Activated CD8-positive, alpha-beta memory T cell treated with anti-CD3 and anti-CD28 coated beads, Interleukin-2, amount 10 ng/mL, durations not matched to agents 7 days and 5 days (primary cell): ENCODE measurements at places on chromosomes 6 and 20. TPM values are rescaled to one million over a fixed set of nuclear protein-coding genes. Genes with fewer than 3 reads are reported as not detected.
A peak's percentile ranks its signal among the peaks of the same experiment; 100 is the strongest.

DNA sequence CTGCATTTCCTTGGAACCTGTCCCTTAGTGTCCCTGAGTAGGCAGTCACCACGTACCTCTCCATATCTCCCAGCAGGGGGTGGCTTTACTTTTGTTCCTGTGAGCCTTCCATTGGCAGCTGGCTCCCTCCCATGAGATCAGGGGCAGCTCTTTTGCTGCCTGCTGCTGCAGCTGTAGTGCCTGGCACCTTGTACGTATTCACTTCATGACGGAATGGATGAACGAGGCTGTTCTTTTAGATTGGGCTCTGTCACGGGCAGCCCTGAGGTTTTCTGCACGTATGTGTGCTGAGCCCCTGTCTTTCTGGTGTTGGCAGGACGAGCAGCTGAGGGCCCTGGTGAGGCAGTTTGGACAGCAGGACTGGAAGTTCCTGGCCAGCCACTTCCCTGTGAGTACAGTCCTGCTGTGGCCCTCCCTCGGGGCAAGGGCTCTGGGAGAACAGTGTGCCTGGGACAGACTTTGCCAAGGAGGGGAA is 14.6 kb downstream of the MYBL2 start:
- DNase-seq = no peak

GRCh38 chr6:109088995-109089394 is 5.7 kb downstream of the SESN1 start:
- DNase-seq = no peak

- DNase-seq = no peak
Observed at GRCh38 chr6:107510108-107510507, 20.2 kb downstream of the SOBP start.

- no peak for DNase-seq
Observed at GRCh38 chr6:1136827-1137226, 175.1 kb upstream of the FOXQ1 start.

DNA sequence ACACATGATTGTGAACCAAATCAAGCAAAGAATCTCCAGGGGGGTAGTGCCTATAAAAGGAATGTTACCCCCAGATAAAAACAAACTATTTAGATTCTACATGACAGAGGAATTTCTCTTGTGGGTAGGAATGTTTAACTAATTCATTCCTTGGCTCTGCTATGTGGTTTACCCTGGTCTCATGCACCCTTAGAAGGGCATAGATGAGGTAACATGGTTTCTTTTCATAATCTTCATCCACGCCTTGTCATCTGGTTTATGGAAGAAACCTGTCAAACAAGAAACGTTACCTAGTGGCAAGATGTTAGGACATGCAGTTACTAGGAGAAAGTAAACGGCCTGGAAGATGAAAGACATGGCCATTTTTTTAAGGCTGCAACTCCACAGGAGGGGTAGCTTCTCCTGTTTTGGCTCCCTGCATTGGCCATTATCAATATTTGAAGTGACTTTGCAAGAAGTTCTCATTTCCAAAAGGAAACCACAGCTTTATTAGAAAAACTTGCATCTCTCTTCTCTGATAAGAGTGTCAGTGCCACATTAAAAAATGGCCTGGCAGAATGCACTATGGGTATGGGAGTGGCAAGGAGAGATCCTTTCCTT is 45.5 kb downstream of the STX11 start:
- DNase-seq = no peak

GRCh38 chr6:17851001-17851719 is 136.3 kb downstream of the KIF13A start:
- no peak for DNase-seq

DNA sequence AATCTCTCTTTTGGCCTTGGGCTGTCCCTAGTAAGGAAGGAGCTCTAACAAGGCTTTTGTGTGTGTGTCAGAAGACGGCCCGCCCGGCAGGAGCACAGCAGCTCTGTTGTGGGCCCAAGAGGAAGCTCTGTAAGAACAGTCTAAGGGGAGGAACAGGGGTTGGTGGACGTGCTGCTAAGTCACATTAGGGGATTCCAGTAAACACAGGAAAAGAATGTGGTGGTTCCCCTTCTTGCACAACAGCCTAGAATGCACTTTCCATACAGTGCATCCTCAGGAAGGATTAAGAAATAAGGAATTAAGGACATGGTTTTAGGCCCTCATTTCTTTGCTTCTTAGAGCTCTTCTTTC is 114.5 kb downstream of the RNF144B start:
- DNase-seq = no peak

GRCh38 chr6:89148016-89148750 is 2.3 kb downstream of the PM20D2 start:
- no peak for DNase-seq

GRCh38 chr6:83962582-83962981 is 71.0 kb upstream of the MRAP2 start:
- no peak for DNase-seq

DNA sequence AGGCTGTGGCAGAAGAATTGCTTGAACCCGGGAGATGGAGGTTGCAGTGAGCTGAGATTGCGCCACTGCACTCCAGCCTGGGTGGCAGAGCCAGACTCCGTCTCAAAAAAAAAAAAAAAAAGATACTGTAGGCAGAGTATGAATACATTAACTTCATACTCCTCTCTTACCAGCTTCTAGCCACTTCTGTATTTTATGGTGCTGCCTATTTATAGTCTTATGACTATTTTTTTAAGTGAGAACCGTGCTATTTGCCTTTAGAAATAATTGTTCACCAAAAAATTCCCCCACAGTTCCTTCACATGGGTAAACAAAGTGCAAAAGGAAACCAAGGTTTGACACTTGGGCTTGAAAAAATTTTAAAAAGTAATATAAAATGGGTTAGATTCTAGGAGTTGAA is 1.5 kb upstream of the SNRNP48 start:
- no peak for DNase-seq

- DNase-seq = no peak
Observed at GRCh38 chr6:133748628-133749027, 140.3 kb upstream of the TCF21 start.

- no peak for DNase-seq
Observed at GRCh38 chr6:39527792-39528564, 197.2 kb downstream of the KIF6 start.

GRCh38 chr6:7697820-7698623 is 27.9 kb upstream of the BMP6 start:
- DNase-seq = no peak

- peak; percentile 47 for DNase-seq
Observed at GRCh38 chr20:3158968-3159431, 665 bp downstream of the FASTKD5 start.

- DNase-seq = no peak
Observed at GRCh38 chr6:28117386-28118050, 6.9 kb upstream of the ZSCAN16 start.

- no peak for DNase-seq
Observed at GRCh38 chr20:11136691-11137090, 462.9 kb upstream of the JAG1 start.

DNA sequence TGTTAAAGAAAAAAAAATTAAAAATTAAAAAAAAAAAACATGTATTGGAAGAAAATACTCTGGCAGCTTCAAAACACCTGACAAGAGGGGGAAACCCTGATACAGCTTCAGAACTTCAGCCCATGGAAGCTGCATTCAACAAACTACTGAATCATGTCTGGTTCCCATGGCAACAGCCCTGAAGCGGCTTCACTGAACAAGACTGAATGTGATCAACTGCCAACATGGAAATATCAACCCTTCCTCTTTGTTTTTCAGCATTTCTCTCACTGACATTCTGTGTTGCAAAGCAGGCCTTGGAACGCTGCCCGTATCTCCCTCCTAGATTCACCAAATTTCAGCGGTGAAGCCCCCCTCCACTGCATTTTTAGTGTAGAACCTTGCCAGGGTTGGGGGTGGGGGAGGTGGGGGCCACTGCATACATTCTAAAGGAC is 91.3 kb upstream of the SHLD1 start:
- DNase-seq = no peak

- DNase-seq = no peak
Observed at GRCh38 chr6:135185483-135185882, 4.4 kb downstream of the MYB start.

DNA sequence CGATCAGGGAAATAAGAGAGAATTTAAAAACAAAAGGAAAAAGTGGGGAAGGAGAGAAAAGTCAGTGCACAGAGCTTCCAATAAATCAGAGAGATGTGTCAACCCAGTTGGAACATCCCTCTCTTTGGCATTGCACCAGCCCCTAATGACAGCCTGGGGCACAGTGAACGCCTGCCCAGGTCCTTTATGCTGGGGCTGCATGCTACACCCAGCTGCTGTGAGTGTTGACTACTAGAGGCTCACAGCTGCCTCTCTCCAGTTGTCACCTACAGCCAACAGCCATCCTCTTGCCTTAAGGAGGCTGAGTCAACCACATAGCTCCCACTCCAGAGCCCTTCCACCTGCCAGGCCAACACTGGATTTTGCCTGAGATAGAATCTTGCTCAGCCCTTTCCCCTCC is 19.0 kb downstream of the OR2H2 start:
- DNase-seq = no peak

DNA sequence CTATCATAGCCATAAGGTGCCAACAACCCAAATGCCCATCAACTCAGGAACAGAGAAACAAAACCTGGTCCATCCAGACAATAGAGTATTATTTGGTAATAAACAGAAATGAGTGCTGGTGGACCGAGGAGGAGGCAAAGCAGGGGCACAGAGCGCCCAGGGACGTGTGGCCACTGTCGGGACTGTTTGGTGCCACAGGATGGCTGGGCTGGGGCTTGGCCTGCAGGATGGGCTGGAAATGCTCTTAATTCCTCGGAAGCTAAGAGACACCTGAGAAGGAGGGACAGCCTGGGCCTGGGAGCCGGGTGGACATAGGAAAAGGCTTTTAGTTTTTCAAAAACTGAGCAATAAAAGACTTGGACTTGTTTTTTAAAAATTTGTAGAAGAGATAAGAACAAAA is 216.4 kb downstream of the DLL1 start:
- no peak for DNase-seq

GRCh38 chr6:12356983-12357972 is 67.1 kb downstream of the EDN1 start:
- DNase-seq = no peak

- no peak for DNase-seq
Observed at GRCh38 chr6:146548898-146549374, 5.3 kb downstream of the RAB32 start.

DNA sequence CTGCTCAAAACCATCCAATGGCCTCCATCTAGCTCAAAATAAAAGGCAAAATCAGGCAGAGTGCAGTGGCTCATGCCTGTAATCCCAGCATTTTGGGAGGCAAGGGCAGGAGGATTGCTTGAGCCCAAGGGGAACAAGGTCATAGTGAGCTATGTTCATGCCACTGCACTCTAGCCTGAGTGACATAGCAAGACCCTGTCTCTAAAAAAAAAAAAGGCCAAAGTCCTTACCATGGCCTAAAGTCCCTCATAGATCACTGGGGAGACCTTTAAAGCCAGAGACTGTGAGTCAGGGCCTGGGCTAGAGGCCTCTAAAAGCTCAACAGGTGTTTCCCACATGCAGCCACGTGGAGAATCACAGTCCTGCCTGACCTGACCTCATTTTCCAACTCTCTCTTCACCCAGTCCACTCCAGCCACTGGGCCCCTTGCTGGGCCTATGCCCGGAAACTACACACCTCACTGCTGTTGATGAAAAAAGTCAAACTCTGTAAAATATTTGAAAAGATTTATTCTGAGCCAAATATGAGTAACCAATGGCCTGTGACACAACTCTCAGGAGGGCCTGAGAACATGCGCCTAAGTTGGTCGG is 28.2 kb upstream of the TAB2 start:
- no peak for DNase-seq

DNA sequence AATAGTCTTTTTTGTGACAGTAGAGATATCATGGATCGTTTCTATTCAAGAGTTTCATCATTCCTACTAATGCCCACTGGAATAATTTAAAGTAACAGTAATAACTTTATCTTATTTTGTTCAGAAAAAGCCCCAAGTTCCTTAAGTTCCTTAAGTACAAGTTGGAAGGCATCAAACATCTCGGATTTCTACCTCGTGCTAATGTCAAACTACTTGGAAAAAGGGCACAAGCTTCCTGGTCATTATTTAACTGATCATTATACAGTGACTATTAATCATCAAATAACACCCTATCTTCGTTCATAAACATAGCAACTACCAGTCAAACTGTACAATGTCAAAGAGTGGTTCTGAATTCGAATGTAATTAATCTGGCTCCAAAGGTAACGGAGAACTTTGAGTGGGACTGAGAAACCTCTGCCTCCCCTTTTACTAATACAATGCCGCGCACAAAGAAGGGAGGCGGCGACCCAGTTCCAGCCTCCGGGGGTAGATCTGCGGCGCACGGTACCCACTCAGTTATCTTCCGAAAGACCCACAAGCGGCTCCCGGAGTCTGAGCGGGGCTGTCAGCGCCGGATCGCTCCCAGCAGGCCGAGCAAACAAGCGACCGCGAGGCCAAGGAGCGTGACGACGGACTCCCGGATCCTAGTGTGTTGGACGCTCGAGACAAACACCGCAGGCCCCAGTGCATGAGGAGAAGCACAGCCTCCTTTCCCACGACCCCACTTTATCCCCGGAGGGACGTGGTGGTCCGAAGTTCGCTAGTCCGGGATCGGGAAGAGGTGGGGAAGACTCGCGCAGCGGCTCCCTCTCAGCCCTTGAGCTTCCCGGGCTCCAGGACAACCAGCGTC is 716 bp downstream of the SHPRH start:
- peak; percentile 62 for DNase-seq

DNA sequence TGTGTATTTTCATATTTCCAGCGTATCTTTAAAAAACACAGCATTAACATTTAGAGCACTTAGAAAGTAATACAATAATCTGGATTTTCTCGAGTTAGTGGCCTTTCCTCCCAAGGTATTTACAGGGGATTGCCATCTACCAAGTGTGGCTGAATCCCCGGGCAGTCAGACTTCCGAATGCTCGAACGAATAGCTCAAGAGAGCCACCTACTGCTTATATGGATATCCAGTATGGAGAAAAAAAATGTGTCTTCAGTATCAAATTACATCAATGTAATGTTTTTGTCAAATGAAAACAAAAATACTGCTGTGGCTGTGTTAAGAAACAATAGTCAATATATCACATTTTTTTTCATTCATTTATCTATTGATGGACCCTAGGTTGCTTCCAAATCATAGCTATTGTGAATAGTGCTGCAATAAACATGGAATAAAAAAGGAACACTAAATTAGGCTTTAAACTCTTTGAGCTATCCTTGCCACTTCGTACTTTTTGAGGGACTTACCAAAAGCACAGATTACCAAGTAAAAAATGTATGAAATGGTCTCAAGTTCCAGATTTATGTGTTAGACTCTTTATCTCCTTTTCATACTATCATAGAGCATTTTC is 654.5 kb upstream of the PTCHD4 start:
- DNase-seq = no peak

GRCh38 chr6:14951704-14952103 is 294.2 kb upstream of the JARID2 start:
- no peak for DNase-seq

GRCh38 chr6:7414811-7415210 is 25.2 kb downstream of the RIOK1 start:
- no peak for DNase-seq

- DNase-seq = no peak
Observed at GRCh38 chr6:27816906-27817305, 95.3 kb downstream of the OR2B2 start.

PAX1 gene
- not detected for total RNA-seq

PHACTR1 gene
- total RNA-seq = 2.2 TPM

ZC2HC1B gene
- 0.23 TPM for total RNA-seq

LY6G6F gene
- not detected for total RNA-seq

CST5 gene
- total RNA-seq = not detected

ZNF391 gene
- 1.3 TPM for total RNA-seq

ANKRD66 gene
- total RNA-seq = not detected

DHX35 gene
- total RNA-seq = 12.9 TPM

NOTCH4 gene
- 0.88 TPM for total RNA-seq

ARMC12 gene
- 0.96 TPM for total RNA-seq

TAP1 gene
- 417 TPM for total RNA-seq

CABLES2 gene
- 16.5 TPM for total RNA-seq

SLA2 gene
- 140 TPM for total RNA-seq

KIF13A gene
- not detected for total RNA-seq

WFDC12 gene
- total RNA-seq = not detected

PRL gene
- total RNA-seq = not detected
